A172 (cell line): ENCODE measurements at places on chromosomes 16 and 17. TPM values are rescaled to one million over a fixed set of nuclear protein-coding genes. Genes with fewer than 3 reads are reported as not detected.
A peak's percentile ranks its signal among the peaks of the same experiment; 100 is the strongest.

The HIGD1B gene
- not detected in 2 replicates for total RNA-seq

The UMOD gene
- total RNA-seq, result not detected in 2 replicates

The MMP28 gene
- 0.57 and 1.6 TPM in 2 replicates for total RNA-seq

The MT1A gene
- total RNA-seq, result not detected in 2 replicates

DNA sequence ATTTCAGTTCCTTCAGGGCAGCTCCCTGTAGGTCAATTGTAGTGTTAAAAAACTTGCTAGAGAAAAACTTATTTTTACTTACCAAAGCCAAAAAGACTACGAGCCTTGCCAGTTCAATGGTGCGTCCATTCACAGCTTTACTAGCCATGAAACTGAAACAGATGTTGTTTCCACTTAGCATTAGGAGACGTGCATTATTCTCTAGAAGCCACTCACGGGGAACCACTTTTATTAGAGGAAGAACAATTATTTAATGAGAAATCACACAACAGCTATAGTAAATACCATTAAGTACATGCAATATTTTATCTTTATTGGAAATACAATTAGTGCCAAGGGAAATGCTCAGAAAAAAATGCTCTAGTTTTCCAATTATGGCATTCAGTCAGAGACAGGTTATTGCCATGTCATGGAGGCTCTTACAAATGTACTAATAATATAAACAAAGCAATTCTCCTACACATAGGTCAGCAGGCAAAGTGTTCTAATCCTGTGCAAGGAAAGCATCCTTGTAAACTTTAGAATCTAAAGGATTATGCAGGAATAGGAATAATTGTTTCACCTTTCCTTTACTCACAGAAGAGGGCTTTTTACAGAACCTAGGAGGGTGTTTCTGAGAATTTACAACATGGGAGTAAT lies 17.4 kb downstream of the LASP1NB start:
- DNase-seq, result no peak

DNA sequence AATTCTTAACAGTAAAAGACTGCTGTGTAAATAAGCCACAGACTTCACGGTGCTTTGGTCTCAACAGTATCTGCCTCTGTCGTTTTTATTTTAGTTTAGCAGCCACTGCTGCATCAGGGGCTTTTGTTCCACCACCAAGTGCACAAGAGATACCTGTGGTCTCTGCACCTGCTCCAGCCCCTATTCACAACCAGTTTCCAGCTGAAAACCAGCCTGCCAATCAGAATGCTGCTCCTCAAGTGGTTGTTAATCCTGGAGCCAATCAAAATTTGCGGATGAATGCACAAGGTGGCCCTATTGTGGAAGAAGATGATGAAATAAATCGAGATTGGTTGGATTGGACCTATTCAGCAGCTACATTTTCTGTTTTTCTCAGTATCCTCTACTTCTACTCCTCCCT lies 7.9 kb downstream of the HERPUD1 start:
- no peak for DNase-seq

- DNase-seq, result no peak
Measured at GRCh38 chr17:5677620-5678019, 93.3 kb upstream of the NLRP1 start.

- no peak for DNase-seq
Measured at GRCh38 chr17:63455417-63455816, 9.3 kb upstream of the CYB561 start.

GRCh38 chr16:71430744-71431143 lies 11.1 kb downstream of the TLE7 start:
- DNase-seq, result no peak

- no peak for DNase-seq
Measured at GRCh38 chr16:692356-693108, 2.3 kb upstream of the WDR24 start.

- peak; percentile 56 for DNase-seq
Measured at GRCh38 chr17:79811011-79811867, 14.4 kb upstream of the CBX8 start.

GRCh38 chr16:87570938-87571867 lies 31.1 kb upstream of the JPH3 start:
- DNase-seq, result peak; percentile 36
